ENCODE measurements at places on chromosomes 13 and 19.

DNA sequence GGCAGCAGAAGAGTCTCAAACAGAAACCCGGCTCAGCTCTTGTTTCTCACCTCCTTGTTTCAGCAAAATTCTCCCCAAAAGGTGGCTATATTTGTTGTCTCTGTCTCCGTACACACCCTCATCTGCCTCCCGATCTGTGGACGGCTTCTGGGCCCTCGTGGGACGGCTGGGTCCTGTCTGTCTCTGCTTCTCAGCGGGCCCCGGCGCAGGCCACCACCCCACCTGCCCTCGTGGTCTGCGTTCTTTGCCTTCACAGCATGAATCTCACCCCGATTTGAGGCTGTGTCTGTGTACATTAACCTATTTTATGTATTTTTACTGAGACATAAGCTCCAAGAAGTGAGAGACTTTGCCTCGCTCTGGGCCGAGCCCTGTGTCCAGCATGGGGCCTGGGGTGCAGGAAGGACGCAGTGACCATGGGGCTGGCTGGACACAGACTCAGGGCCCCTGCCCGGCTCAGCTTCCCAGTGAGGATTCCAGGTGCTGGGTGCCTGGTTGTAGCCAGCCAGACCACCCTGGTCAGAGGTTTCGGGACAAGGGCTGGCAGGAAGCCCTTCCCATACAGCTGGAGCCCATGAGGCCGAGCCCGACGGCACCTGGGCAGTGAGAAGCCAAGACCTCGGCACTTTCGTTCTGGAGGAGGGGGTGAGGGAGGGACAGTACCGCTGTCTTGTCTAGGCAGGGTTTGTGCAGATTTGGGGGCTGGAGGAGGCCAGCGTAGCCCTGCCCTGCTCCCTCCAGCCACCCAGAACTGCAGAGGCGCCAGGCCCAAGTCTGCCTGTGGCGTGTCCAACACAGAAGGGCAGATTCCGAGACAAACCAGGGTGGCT, 78.5 kb upstream of the MCF2L start:
- no peak for DNase-seq

GRCh38 chr13:51015973-51016372, 95.1 kb downstream of the C13orf42 start:
- DNase-seq = no peak

GRCh38 chr13:71864094-71864985, 2.7 kb downstream of the DACH1 start:
- no peak for DNase-seq

DNA sequence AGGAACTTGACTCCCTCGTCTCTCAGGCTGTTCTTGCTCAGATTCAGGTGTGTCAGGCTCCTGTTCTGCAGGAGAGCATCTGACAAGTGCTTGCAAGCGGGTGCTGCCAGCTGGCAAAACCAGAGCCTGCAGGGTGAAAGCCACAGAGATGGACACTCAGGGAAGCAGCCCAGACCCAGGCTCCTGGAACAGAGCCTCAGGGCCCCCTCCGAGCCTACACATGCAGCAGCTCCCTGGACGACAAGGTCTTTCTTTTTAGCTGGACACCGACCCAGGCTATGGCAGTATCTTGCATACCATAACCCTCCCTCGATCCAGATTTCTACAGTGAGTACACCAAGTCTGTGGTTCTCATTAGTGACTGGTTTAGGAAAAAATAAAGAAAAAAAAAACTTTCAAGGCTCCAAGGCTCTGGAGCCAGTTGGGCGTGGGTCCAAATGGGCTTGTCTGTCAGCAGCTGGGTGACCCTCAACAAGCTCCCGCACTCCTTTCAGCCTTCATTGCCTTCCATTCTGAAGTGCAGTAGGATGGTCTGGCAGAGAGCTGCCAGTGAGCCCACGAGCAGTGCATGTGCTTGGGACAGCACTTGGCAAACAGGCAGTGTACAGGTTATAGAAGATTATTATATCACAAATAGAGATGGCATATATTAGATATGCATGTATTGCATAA, 29.9 kb downstream of the NLRP13 start:
- DNase-seq = no peak

Data from activated B cell treated with CpG ODN at 0.5 μM for 24 hours (primary cell).